Right ventricle myocardium inferior (tissue), 1 donor: ENCODE measurements at places on chromosomes 13 and 19. TPM values are rescaled to one million over a fixed set of nuclear protein-coding genes. Genes with fewer than 3 reads are reported as not detected.
A peak's percentile ranks its signal among the peaks of the same experiment; 100 is the strongest.

DNA sequence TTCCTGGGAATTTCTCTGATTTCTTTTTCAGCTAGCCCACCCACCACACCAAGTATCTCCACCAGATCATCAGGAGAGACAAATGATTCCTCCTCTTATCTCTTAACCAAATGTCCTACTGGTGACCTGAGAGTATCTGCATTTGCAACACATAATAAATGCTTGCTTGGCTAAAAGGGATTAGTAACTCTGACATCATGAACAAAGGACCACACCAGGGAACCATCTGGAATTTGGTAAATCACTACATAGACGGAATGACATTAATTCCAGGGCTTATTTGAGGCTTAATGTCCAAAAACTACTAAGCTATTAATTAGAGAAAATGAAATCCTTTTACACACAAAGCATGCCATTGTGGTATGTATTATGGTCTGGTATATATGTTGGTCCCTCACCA lies 139.0 kb downstream of the RAP2A start:
- DNase-seq = no peak

GRCh38 chr13:20489185-20489820 lies 36.4 kb downstream of the CRYL1 start:
- DNase-seq = no peak

- DNase-seq = no peak
Measured at GRCh38 chr19:54392105-54392504, 23.2 kb upstream of the TTYH1 start.

DNA sequence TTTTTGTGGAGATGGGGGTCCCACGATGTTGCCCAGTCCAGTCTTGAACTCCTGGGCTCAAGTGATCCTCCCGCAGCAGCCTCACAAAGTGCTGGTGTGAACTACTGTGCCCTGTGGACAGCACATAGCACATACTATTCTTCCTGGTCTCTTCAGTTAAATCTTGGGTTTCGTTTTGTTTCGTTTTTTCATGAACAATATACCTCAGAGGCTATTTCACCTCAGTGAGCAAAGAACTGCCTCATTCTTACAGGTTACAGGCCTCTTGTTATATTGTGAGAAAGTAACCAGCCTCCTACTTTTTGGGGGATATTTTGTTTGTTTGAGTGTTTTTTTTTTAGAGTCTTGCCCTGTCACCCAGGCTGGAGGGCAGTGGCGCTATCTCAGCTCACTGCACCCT lies 1.3 kb upstream of the C3 start:
- peak; percentile 21 for DNase-seq

- DNase-seq = no peak
Measured at GRCh38 chr13:103066079-103066780, at the start of gene SLC10A2. Gene SLC10A2, minus strand, starts transcription at chr13:103066417. Its CDS starts 168 bp downstream, at chr13:103066249.

DNA sequence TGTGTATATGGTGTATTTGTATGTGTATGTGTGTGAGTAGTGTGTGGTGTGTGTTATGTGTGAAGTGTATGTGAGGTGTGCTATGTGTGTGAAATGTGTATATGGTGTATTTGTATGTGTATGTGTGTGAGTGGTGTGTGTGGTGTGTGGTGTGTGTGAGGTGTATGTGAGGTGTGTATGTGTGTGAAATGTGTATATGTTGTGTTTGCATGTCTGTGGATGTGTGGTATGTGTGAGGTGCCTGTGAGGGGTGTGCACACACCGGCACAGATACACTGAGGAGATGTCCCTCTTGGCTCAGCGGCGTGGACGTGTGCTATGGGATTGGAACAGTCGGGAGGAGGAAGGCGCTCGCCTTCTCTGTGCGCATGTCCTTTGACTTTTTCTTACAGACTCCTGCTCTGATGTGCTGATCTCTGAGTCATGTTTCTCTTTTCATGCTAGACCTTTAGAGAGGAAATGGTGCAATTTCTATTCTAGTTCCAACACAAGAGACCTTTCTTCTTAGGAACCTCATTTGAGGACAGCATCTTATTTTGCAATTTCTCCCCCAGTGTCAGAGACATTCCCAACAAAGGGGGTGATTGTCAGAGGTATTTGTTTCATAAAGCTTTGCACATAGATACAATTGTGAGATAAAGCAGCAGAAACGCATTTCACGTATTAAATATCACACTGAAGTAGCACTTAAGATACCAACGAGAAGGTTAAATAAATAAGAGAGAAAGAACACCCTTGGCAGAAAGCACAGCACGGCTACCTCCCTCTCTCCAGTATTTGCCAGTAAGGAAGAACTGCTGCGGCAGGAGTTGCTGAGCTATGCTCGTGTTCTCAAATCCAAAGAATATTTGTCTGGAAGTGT lies 11.3 kb upstream of the TNFRSF19 start:
- DNase-seq = peak; percentile 75

DNA sequence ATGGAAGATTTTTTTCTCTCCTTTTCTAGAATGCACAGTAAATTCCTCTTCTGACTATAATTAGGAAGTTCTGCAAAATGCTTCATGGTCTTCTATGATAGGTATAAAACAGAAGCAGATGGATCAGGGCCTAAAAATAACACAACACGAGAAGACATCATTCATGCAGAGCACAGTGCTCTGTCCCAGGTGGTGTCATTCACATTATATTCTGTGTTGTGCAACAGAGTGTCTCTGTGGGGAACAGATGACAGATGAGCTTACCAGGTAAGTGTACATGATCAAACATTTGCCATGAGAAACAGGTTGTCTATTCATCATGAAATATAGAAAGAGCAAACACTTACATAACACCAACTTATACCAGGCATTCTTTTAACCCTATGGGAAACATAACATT lies 288.3 kb downstream of the KCTD12 start:
- DNase-seq = no peak

GRCh38 chr19:30233375-30233774 lies 138.8 kb upstream of the ZNF536 start:
- no peak for DNase-seq

DNA sequence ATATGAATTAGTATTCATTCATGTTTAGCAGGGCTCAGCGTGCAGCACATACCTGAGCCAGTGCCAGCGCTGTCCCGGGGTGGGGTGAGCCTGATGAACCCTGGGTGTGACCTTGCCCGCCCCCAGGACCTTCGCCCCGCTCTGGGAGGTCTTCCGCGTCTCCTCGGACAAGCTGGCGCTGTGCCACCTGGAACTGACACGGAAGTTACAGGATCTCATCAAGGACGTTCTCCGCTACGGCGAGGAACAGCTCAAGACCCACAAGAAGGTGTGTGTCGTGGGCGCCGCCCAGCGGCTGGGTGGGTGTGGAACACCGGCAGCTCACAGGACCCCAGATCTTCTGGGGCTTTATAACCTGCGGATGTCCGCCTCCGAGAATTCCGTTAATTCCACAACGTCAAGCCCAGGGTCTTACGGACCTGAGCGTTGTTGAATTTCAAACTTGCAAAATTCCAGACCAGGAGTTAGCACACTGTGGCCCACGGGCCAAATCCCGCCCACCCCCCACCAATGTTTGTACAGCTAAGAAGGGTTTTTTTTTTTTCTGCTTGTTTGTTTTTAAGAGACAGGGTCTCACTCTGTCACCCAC lies 15.4 kb downstream of the FCHO1 start:
- DNase-seq = peak; percentile 88

DNA sequence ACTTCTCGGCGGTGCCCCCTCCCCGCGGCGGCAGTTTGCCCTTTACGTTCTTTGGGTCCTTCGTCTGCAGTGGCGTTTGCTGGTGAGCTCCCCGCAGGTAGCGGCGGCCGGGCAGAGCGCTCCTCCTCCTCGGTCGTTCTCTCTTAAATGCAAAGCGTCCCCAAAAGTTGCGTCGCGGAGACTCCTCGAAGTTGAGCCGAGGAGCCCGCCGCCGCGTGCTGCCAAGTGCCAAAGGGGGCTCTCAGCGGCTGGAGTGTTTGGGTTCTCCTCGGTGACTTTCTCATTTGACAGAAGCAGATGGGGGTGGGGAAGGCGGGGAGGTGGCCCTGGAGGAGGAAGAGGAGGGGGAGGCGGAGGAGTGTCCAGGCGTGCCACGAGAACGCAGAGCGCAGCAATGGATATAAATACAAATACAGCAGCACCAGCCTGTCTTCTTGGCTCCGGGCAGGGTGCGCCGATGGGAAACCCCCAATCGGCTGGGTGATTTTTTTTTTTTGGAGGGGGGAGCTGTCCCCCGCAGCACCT lies at the start of gene SOX21:
TSS of gene SOX21 (minus strand) at position 259 of the 525 bp plus-strand sequence. CDS start 496 bp downstream, outside the sequence.
- DNase-seq = no peak

GRCh38 chr13:50140153-50140552 lies 124.9 kb downstream of the KCNRG start:
- no peak for DNase-seq

GRCh38 chr13:32381539-32381938 lies 46.4 kb downstream of the N4BP2L1 start:
- no peak for DNase-seq

IL4I1 gene
- 0.30 TPM for total RNA-seq

SIGLEC7 gene
- 0.87 TPM for total RNA-seq

CD209 gene
- total RNA-seq = 15.6 TPM
